OCI-M1 (cell line): ENCODE measurements at places on chromosomes 1 and 21.

GRCh38 chr1:232385221-232385620, 244.7 kb downstream of the SIPA1L2 start:
- no peak for DNase-seq

DNA sequence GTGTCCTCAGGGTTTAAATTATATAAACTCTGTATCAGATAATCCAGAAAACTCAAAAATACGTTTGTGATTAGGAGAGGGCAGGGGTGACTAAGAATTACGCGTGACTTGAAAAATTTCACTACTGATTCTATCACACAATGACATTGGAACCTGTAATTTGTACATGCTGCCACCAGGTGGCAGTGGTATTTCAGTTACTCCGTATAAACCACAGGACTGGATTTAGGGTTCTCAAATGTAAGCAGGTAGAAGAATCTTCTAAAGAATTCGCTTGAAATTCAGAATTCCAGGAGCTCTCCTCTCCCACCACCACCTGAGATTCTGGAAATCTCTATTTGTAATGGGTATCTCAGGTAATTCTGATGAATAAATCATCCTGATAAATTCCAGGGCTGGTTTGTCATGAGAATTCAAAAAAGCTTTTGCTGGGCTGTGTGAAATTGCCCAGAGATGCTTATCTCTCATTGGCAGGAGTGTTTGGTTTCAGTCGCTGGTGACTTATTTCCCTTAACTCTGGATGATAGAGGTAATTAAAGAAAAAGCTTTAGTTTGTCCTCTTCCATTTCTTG, 1.7 kb upstream of the KRTAP7-1 start:
- peak; percentile 56 for DNase-seq

- DNase-seq, result no peak
Measured at GRCh38 chr1:215345766-215346165, 221.3 kb upstream of the KCTD3 start.

DNA sequence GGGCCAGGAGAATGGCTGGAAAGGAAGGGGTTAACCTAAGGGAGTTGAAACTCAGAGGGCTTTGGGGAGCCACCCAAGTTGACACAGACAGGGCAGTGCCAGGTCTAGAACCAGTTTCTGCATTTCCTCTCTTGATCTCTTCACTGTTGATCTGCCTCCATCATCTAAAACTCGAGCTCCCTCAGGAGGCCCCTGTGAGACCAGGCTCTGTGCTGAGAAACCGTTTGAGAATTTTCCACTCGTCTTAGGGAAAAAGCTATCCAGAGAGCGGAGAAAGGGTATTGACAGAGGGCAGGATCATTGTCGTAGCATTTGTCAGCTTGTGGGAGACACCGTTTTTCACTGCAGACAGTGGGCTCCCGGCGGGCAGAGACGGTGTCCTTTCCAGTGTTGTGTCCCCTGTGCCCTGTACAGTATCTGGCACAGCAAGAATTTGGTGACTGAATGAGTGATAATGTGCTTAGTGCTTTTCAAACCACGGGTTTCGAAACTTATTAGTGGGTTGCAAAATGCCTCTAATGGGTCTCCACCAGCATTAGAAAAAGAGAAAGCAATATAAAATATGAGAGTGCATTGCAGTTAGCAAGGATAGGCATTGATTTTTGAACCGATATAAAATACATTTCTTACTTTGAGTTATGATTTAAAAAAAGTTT, 31.1 kb downstream of the PROK1 start:
- no peak for DNase-seq

GRCh38 chr1:40936931-40937339, 42.6 kb upstream of the CTPS1 start:
- no peak for DNase-seq

DNA sequence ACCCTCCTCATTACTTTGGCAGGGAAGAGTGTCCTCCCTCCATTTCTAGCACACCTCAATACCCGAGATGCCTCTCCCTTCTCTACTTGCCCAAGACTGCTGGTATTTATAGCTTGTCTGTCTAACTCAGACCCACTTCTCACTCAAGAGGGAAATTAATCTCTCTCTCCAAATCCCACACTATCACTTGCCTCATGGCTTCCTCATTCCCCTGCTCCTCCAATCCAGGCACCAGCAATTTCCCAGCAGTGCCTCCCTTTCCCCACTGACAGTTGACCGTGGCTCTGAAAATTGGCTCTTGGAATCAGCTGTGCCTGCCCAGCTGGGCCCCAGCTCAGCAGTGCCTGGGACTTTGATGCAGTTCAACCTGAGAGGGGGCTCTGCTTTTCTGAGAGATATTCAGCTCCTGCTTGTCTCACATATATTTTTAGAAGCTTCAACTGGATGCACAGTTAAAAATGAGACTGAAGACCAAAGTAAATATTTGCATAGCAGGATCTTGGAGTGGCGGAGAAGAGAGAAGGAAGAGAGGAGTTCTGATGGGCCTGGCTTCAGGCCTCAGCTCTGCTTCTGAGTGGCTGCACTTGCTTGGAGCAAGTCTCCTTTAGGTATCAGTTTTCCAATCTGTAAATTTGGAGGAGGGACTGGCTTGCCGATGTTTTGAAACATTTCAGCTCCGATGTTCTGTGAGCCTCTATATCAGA, 81.1 kb upstream of the SPATA6 start:
- DNase-seq, result no peak

DNA sequence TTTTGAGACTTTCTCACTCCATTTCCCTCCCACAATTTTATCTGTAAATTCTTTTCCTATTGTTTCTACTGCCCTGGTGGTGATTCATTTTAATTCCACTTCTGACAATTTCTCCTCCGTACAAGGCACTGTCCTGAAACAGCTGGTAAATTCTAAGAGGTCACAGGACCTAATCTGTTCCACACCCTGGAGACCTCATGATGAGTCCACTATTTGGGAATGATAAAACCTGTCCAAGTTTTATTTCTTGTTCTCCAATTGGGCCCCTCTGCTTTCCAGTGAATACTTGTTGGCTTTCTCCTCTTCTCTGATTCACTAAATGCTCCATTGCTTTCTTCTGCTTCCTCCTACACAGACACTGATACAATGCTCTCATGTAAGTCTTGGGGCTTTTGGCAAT, 343.1 kb upstream of the DUSP10 start:
- DNase-seq, result no peak

GRCh38 chr1:233240829-233241682, 54.5 kb downstream of the PCNX2 start:
- peak; percentile 82 for DNase-seq

DNA sequence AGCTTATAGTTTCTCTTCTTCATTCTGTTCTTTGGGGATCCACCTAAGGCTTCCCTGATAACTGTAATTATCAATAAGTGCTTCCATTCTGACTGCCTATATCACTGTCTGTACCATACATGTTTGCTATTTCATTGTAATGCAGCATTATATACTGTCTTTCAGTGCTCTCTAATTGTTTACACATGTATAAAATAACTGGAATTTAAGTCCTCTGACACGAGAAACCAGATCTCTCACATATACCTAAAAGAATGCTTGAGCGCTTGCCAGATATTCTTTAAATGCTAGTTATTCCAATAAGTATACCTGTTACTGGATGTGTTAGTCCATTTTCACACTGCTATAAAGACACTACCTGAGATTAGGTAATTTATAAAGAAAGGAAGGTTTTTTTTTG, 34.7 kb downstream of the CELF3 start:
- no peak for DNase-seq

- no peak for DNase-seq
Measured at GRCh38 chr1:203644661-203645510, 18.3 kb downstream of the ATP2B4 start.

GRCh38 chr1:246113555-246114095, 393.5 kb downstream of the SMYD3 start:
- DNase-seq, result peak; percentile 75

- peak; percentile 47 for DNase-seq
Measured at GRCh38 chr1:201014816-201015200, 8.7 kb downstream of the KIF21B start.

- DNase-seq, result no peak
Measured at GRCh38 chr1:8641377-8641997, 176.0 kb downstream of the RERE start.

GRCh38 chr1:53549781-53550180, 90.6 kb downstream of the DMRTB1 start:
- DNase-seq, result no peak

DNA sequence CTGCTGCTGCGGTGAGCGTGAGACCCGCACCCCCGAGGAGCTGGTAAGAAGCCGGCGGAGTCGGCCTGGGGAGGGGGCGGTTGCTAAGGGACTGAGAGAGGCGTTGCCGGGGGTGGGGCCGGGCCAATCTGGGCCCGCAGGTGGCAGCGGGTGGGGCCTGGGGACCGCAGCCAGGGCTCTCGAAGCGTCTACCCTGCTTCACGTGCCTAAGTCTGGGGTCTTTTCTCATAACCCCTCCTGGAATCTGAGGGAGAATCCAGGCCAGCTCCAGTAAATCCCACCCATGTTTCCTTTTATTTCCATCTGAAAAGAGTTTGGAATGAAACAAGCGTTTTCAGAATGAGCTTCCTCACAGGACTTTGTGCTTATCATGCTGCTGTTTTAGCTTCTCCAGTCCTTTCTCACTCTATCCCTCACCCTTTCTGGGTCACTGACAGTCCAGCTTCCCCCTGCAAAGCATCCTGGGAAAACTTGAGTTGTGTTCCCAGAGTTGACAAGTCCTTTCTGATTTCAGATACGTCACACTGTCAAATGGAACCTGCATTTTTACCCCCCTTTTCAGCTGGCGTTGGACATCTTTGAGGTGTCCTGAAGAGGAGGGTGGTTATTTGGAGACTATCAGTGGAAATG, 431 bp downstream of the CLCN6 start:
- DNase-seq, result peak; percentile 81

GRCh38 chr1:22670352-22670975, 17.4 kb downstream of the C1QB start:
- DNase-seq, result no peak

- DNase-seq, result no peak
Measured at GRCh38 chr1:203996126-203996525, 76.8 kb upstream of the SOX13 start.

DNA sequence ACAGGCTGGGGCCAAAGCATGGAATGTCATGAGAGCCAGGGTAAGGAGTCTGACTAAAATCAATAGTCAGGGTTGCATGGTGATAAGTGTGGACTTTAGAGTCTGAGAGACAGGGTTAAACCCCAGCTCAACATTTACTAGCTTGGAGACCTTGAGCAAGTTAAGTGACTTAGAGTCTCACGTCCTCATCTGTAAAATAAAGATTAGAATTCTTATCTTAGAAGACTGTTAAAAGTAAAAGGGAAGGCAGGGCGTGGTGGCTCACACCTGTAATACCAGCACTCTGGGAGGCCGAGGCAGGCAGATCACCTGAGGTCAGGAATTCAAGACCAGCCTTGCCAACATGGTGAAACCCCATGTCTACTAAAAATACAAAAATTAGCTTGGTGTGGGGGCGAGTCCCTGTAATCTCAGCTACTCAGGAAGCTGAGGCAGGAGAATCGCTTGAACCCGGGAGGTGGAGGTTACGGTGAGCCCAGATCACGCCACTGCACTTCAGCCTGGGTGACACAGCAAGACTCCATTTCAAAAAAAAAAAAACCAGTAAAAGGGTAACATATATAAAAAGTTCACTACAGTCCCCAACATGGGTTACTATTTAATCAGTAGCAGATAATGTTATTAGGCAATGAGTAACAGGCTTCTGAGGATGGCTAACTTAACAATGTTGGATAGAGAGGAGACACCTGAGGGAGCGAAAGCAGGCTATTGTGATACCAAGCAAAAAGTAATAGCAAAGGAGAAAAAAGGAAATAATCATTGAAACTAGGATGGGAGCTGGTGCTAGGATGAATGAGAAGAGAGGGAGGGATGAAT, 20.8 kb downstream of the TMCO1 start:
- no peak for DNase-seq

DNA sequence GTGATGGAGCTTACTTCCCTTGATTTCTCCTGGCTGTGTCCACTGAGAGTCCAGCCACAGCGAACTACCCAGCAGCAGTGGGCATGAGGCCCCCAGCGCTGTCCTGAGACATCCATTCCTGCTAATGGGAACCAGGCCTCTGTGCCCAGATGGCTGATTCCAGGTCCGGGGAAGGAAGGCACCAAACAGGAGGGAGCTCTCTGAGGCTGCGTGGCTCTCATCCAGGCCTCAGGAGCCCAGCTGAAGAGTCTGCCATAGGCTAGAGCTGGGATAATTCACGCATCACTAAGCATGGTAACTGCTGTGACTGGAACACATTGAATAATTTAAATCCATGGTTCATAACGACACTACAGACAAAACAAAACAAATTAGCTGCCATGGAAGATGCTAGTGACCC, 24.7 kb upstream of the LRRC47 start:
- DNase-seq, result no peak

GRCh38 chr1:162916407-162916806, 55.4 kb upstream of the CCDC190 start:
- no peak for DNase-seq

DNA sequence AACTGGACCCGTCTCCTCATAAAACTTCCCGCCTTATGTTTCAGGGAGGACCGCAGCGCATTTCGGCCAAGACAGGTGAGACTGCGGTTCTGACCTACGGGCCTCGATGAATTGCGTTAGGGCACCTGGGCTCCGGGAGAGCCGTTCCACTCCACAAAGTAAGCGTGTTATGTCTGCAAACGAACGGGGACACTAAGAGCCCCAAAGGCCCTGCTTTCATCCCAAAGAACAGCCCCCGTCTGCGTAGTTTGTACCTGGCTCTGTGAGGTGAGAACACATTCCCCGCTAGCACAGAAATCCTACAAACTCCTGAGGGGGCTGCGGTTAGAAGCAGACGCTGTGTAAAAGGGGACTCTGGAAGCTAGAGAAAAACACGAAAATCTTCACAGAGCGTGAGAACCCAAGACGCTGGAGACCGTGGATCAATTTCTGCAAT, 41.6 kb upstream of the PPIAL4F start:
- no peak for DNase-seq

DNA sequence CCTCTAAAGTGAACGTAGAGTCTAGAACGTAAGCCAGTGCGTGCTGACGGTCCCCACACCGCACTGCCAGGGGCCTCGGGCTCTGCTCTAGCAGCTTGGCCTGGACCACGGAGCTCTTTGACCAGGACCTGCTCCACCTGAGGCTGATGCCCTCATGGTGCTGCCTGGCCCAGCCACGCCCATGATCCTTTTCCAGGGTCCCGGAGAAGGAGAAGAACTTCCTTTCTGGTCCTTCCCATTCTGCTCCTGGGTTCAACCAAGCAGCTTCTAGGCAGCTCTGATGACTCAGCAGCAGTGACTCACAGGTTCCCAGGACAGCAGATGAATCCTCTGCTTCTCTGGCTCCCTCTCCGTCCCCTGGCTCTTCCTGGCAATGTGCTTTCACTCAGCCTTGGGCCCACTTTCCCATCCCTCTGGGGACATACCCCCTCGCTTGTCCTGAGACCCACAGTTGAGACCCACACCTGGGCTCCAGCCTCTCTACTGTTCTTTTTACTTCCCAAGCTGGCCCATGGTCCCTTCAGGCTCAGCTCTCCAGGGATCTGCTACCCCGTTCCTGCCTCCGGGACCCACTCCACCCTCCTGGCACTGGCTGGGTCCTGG, 246.3 kb upstream of the RAB4A start:
- DNase-seq, result peak; percentile 57

- no peak for DNase-seq
Measured at GRCh38 chr1:208499601-208500000, 255.4 kb upstream of the PLXNA2 start.

GRCh38 chr1:102772831-102773230, 335.5 kb downstream of the COL11A1 start:
- peak; percentile 1 for DNase-seq

GRCh38 chr1:61370913-61371279, 288.5 kb downstream of the NFIA start:
- no peak for DNase-seq
